ENCODE measurements at places on chromosomes 6 and 20.

DNA sequence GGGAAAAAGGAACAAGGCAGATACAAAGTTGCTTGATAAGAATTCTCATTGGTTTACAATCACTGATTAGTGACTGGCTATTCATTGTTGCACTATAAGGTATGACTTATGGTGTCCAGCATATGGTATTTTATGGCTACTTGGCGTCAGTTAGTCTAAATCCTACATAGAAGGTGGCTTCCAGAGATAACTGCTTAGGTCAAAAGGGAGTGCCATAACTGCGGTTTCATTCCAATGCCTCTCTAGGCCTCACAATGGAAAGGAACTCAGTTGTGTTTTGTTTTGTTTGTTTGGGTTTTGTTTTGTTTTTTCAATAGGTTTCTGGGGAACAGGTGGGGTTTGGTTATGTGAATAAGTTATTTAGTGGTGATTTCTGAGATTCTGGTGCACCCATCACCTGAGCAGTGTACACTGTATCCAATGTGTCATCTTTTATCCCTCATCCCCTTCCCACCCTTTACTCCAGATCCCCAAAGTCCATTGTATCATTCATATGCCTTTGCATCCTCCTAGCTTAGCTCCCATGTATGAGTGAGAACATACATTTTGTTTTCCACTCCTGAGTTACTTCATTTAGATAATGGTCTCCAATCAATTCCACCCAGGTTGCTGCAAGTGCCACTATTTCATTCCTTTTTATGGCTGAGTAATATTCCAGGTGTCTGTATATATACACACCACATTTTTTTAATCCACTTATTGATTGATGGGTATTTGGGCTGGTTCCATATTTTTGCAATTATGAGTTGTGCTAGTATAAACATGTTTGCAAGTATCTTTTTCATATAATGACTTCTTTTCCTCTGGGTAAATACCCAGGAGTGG, 7.0 kb downstream of the GOPC start:
- no peak for DNase-seq

- no peak for DNase-seq
Observed at GRCh38 chr20:32649697-32650400, 23.9 kb downstream of the C20orf203 start.

- DNase-seq, result no peak
Observed at GRCh38 chr6:3294396-3294795, 35.6 kb downstream of the PSMG4 start.

DNA sequence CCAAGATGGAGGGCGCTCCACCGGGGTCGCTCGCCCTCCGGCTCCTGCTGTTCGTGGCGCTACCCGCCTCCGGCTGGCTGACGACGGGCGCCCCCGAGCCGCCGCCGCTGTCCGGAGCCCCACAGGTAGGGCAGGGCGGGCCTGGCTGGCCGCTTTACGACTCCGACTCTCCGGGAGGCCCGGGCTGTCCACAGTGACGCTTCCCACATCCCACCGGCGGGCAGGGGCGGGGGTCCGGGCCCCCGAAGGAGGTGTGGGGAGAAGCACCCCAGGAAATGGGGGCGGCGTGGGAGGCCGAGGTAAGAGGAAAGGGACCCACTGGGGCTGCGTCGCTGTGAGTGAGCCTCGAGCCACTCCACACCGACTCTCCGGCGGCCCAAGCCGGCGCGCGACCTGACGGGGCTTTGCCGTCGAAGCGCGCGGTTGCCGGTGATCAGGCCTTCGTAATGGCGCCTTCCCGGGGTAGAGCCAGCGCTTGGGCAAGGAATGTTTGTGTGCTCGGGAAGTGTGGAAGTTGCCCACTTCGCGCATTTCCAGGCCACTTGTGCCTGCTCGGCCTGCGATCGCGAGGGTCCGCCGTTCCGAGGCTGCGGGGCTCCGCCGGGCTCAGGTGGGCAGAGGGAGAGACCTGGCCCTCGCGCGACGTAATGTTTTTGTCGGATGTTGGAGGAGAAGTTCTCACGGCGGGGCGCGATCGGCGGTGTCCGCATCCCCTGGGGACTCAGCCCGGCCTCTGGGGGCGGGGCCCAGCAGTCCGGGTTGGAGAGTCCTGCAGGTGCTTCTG, 427 bp downstream of the GINM1 start:
- no peak for DNase-seq

DNA sequence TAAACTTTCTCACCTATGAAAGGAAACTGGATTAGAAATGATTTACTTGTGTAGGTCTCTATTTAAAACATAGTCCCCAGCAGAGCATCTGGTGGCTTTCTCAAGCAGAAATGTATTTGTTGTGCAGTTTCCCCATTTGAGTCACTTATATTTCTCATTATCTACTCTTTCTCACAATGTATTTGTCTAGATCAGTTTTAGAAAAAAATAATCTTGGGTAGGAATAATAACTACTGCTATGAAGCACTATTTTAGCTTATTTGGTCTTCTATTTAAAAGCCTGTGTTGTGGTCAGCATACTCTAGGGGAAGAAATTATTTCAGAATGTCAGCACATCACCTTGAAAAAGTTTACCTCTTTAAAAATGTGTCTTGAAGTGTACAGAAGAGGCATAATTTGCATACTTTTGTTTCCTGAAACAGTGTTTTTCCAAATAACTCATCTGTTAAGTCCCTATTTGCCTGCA, 60.9 kb upstream of the PRL start:
- no peak for DNase-seq

DNA sequence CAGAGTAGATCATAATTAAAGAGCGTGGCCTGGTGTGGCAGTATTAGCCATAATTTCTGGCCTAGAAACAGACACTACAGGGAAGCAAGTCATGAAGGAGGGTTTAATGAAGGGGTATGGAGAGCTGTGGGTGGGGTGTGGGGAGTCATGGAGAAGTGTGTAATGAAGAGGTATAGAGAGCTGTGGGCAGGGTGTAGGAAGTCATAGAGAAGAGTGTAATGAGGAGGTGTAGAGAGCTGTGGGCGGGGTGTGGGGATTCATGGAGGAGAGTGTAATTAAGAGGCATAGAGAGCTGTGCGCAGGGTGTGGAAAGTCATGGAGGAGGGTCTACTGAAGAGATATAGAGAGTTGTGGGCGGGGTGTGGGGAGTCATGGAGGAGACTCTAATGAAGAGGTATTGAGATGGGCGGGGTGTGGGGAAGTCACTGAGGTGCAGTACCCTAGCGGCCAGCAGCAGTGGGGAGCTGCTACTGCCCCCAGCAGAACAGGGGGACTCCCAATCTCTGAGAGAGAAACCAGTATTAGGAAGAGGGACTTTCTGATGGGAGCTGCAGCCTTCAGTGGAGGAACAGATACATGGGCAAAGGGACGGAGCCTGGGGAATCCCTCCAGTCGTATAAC, 145.4 kb upstream of the FOXA2 start:
- DNase-seq, result no peak

- DNase-seq, result no peak
Observed at GRCh38 chr6:156160007-156160794, 617.0 kb upstream of the ARID1B start.

- DNase-seq, result no peak
Observed at GRCh38 chr6:127959869-127960268, 59.0 kb upstream of the THEMIS start.

GRCh38 chr6:43945768-43946080, 175.7 kb downstream of the VEGFA start:
- no peak for DNase-seq

GRCh38 chr6:47380251-47380650, 70.5 kb upstream of the TNFRSF21 start:
- no peak for DNase-seq

- no peak for DNase-seq
Observed at GRCh38 chr20:50504231-50504823, 5.9 kb upstream of the PTPN1 start.

DNA sequence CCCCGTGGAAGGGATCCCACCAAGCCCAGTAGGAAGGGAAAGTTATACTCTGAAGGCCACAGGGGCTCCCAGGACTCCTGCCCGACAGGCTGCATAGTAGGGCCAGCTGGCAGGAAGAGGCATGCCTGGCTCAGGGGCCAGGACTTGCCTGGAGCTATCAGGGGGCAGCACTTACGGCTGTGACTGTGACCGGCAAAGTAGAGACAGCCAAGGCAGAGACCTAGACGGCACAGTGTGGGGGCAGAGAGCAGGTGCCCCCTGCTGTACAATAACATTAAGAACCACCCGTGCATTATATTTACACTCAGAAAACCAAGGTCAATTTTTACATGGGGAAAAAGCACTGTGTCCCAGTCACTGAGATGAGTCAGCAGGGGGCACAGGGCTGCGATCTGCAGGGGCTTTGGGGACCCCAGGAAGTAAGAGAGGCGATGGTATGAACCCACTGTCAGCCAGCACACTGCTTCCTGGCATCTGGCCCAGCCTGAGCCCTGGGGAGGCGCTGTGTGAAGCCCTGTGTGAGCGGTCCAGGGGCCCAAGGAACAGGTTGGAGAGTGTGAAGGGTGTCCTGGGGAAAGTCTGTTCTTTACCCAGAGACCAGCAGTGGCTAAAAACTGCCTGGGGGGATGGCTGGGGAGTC, 9.9 kb downstream of the CCDC167 start:
- DNase-seq, result no peak

- no peak for DNase-seq
Observed at GRCh38 chr6:100892116-100892515, 11.0 kb upstream of the ASCC3 start.

- DNase-seq, result no peak
Observed at GRCh38 chr6:150123645-150124044, 19.2 kb upstream of the PPP1R14C start.

GRCh38 chr6:16595514-16596120, 165.6 kb downstream of the ATXN1 start:
- DNase-seq, result no peak

- DNase-seq, result no peak
Observed at GRCh38 chr6:97399208-97399607, 116.2 kb upstream of the MMS22L start.

- no peak for DNase-seq
Observed at GRCh38 chr6:115091461-115091860, 748.6 kb upstream of the HS3ST5 start.

DNA sequence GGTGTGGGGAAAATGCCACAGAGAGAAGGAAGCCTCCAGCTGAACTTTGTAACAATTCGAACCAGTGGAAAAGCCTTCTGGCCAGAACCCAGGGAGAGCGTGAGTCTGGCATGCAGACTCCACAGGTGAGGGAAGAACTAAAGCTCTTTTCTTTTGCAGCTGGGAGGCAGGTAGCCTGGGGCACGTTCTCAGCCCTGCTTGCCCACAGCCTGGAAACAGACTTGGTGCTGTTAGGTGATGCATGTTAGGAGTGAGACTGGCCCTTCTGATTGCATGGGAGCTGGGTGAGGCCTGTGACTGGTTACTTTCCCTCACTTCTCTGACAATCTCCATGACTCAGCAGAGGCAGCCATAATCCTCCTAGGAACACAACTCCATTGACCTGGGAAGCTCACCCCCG, 34.2 kb downstream of the PROKR2 start:
- no peak for DNase-seq

DNA sequence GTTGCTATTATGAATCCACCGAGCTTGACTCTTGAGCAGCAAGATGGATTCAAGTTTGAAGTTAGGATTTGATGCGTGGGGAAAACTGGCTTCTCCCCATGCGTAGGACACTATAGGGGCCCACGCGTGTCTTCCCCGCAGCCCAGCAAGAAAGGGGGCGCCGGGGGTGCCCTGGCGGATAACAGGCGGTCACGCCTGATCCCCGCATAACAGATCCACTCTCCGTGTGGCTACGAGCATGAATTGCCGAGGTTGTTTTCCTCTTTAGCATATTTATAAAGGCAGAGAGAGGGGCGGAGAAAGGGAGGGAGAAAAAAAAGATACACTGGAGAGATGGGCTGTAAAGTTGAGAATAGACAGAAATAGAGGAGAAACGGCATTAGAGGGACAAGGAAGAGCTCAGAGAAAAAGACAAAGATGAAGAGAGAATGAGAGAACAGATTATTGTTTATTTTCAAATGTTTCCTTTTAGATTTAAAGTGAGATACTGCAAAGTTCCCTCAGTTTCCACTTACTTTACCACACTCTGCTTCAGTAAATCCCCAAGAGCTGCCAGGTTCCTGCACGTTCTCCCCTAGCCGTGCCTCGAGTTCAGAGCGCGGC, 32.0 kb downstream of the TFAP2A start:
- DNase-seq, result no peak

DNA sequence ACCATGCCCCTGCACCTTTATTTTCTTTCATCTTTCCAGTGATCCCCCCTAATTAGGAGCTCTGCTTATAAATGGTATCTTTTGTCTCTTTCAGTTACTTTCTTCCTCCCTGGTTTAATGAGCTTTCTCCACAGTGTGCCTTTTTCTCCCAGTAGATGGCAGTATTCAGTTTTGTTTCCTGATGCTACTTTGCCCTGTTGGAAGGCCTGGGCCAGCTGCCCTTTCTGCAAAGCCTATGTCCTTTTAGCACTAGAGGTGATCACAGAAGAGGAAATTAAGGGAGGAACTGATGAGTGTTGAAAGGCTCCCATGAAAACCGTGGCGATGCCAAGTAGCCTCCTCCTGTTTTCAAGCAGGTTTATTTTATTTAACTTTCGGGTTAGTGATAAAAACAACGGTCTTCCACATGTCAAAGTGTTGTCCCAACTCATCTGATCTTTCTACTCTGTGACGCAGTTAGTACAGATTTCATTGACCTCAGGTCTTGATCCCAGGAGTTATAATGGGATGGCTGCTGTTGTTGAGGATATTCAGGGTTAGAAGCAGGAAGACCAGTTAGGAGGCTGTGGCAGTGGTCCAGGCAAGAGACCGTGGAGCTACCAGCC, 184.2 kb upstream of the BMP2 start:
- DNase-seq, result peak; percentile 2

DNA sequence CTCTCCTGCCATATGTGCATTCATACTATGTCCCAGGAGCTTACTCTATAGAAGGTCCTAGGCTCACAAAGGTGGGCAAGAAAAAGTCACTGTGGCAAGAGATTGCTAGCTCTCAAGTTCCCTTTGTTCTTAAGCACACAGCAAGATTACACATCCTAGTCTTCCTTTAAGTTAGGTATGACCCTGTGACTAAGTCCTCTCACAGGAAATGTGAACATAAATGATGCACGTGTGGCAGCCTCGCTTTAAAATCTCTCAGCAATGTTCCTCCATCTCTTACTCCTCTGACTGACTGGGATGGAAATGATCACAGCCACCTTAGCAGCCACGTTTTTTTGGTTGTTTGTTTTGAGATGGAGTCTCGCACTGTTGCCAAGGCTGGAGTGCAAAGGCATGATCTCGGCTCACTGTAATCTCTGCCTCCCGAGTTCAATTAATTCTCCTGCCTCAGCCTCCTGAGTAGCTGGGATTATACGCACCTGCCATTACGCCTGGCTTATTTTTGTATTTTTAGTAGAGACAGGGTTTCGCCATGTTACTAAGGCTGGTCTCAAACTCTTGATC, 35.7 kb upstream of the HAO1 start:
- DNase-seq, result no peak
